ENCODE measurements at places on chromosomes 2 and 18. TPM values are rescaled to one million over a fixed set of nuclear protein-coding genes. Genes with fewer than 3 reads are reported as not detected.
A peak's percentile ranks its signal among the peaks of the same experiment; 100 is the strongest.

The GPR39 gene
- total RNA-seq, result not detected

The LRRC30 gene
- total RNA-seq, result not detected

The NOL4 gene
- total RNA-seq, result not detected

The RBKS gene
- total RNA-seq, result 2.5 TPM

The CYTIP gene
- total RNA-seq, result 130 TPM

The NIFK gene
- 102 TPM for total RNA-seq

The EPHA4 gene
- total RNA-seq, result 23.9 TPM

The IL36A gene
- total RNA-seq, result not detected

DNA sequence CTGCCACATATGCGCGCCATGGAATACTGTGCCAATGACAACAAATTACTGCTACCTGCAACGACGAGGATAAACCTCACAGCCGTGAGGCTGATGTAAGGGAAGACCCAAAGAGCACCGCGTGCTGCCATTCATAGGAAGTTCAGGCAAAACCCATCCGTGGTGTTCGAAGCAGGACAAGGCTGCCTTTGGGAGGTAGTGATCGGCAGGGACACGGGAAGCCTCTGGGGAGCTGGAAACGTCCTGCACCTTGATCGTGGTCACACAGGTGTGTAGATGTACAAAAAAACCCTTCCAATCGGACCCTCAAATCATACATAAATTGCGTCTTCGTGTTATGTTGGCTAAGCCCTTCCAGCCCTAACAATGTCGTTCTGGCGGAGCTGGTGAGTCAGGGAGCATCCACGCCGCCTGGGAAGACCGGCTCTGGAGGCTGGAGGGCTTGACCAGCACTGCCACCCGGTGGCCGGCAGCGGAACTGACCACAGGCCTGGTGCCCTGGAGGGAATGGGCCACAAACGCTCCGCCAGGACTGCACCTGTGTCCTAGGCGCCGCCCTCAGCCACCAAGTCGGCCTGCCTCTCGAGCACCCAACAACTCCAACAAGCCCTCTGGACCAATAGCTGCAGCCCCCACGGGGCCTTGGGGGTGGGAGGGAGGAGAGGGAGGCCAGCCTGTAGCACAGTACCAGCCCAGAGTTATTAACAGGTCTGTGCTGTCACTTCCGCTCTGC, 4.1 kb upstream of the NEURL3 start:
- H3K4me1 ChIP-seq, result peaks cover 25% of the 10 kb centered on the region
- DNase-seq, result peak; percentile 73
- no peak overlapping the region for H3K27ac ChIP-seq
- H3K36me3 ChIP-seq, result no peaks in the 10 kb centered on the region
- peak overlapping the region; percentile 65 for H3K4me3 ChIP-seq

DNA sequence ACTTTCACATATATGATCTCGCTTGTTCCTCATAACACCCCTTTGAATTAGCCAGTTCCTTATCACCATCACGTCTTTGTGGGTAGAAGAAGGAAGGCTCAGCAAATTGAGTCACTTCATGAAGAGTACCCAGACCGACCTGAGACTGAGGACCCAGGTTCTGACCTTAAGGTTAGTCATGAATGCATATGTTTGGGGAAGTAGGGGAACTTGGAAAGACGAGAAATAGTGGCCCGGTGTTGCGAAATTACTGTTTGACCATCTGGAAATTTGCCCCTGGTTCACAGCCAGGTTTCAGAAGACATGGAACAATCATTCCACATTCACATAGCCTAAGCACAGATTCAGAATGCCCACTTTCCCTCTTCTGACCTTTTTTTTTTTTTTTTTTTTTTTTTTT, 59.8 kb downstream of the MEIS1 start:
- H3K4me1 ChIP-seq, result no peaks in the 10 kb centered on the region
- no peaks in the 10 kb centered on the region for H3K36me3 ChIP-seq
- no peak overlapping the region for H3K4me3 ChIP-seq
- no peak overlapping the region for H3K27ac ChIP-seq

DNA sequence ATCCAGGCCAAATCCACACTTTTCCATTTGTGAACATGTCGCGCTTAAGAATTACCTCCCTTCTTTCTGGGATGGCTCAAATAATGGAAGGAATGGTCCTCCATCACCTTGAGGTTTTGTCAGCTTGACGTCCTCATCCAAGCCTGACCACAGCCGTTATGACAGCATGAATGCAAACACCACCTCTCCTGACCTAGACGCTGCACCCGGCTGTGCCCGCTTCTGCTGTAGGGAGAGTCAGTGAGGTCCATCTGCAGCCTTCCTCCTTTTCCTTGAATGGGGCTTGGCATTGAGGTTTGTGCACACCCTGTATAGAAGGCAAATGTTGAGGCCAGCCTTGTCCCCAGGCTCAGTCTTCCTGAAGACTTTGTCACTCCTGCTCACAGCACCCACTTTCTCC, 85.5 kb downstream of the TGOLN2 start:
- H3K36me3 ChIP-seq, result no peaks in the 10 kb centered on the region
- H3K4me1 ChIP-seq, result no peaks in the 10 kb centered on the region
- no peak for DNase-seq
- H3K27ac ChIP-seq, result no peak overlapping the region
- H3K4me3 ChIP-seq, result no peak overlapping the region

DNA sequence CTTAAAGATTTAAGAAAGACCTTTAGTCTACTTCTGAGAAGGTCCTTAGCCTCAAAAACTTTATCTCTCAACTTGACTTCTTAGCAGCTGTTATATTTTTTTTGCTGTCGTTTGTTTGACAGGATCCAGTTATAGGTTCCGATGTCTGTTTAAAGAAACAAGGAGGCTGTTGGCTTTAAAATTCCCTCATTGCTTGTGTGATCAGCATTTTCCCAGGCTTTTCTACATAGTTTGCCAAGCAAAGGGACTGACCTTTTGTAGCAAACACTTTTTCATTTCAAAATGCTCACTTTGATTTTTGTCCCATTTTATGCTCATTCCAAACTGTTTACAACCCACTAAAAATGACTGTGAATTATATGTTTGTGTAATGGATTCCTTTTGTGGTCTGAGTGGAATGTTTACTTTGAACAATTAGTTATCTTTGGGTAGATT, 394.9 kb downstream of the ARHGAP15 start:
- H3K36me3 ChIP-seq, result peaks cover 67% of the 10 kb centered on the region
- no peak overlapping the region for H3K27ac ChIP-seq
- H3K4me1 ChIP-seq, result peaks cover 19% of the 10 kb centered on the region
- no peak for DNase-seq
- H3K4me3 ChIP-seq, result no peak overlapping the region

- no peaks in the 10 kb centered on the region for H3K36me3 ChIP-seq
- no peak for DNase-seq
- no peak overlapping the region for H3K4me3 ChIP-seq
- H3K27ac ChIP-seq, result no peak overlapping the region
Observed at GRCh38 chr18:10398571-10398970, 55.9 kb upstream of the APCDD1 start.

- H3K27ac ChIP-seq, result no peak overlapping the region
- H3K4me1 ChIP-seq, result no peaks in the 10 kb centered on the region
Observed at GRCh38 chr2:84057917-84058560, 401.0 kb downstream of the SUCLG1 start.

GRCh38 chr2:144083211-144083610, 436.7 kb downstream of the ZEB2 start:
- H3K27me3 ChIP-seq, result no peaks in the 10 kb centered on the region
- H3K4me3 ChIP-seq, result no peak overlapping the region
- peaks cover 3% of the 10 kb centered on the region for H3K36me3 ChIP-seq
- no peak overlapping the region for H3K27ac ChIP-seq
- peaks cover 4% of the 10 kb centered on the region for H3K4me1 ChIP-seq
- DNase-seq, result no peak

DNA sequence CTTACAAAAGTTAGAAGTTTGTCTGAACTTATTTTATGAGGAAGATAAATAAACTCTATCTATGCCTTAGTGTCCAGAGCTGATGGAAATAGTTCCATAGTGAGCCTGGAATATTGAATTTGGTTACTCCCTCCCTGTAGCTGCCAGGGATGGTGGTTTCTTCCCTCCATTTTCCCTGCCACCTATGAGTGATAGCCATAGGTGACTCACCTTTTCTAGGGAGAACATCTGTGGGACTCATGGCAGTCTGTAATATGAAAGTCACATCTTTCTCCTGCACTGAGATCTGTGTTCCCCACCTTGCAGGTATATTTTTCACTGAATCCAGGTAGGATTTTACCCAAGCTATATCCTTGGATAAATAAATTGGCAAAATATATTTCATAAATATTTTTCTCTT, 148.8 kb downstream of the TPGS2 start:
- H3K36me3 ChIP-seq, result no peaks in the 10 kb centered on the region
- H3K4me3 ChIP-seq, result no peak overlapping the region
- no peak overlapping the region for H3K27ac ChIP-seq
- no peak for DNase-seq

DNA sequence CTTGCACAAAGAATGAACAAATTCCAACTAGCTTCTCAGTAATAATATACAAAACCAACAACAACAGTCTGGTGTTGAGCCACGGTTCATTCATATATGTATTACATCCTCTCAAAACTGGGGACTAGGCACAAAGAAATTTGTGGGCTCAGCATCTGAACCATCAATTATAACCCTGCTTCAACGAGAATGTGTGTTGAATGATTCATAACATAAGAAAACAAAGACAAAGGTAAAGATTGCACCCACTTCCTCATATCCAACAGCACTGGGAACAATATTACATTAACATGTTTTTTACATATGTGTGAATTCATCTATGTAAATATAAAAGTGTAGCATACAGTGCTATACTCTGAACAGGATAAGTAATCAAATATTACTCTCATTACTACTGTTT, 144.8 kb downstream of the CDH2 start:
- H3K4me1 ChIP-seq, result no peaks in the 10 kb centered on the region
- H3K27ac ChIP-seq, result no peak overlapping the region
- no peak for DNase-seq
- no peaks in the 10 kb centered on the region for H3K27me3 ChIP-seq
- no peak overlapping the region for H3K4me3 ChIP-seq

DNA sequence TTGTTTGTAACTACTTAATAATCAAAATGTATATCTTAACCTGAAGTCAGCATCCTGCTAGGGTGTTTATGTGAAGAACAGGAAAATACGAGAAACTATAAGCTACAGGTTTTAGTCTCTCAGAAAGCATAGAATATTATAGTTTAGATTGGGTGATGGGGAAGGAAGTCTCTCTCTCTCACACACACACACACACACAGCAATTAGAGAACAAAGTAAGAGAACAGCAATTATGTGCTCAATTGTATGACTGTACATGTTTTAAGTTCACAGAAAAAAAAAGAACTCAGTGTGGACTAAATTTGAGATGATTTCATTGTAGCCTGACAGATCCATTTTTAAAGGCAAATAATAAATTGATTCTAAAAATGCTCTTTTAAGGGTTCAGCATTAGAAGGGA, 94.3 kb upstream of the ZNF516 start:
- no peak overlapping the region for H3K4me3 ChIP-seq
- no peak for DNase-seq
- no peaks in the 10 kb centered on the region for H3K36me3 ChIP-seq
- no peak overlapping the region for H3K27ac ChIP-seq
- H3K4me1 ChIP-seq, result peaks cover 5% of the 10 kb centered on the region

DNA sequence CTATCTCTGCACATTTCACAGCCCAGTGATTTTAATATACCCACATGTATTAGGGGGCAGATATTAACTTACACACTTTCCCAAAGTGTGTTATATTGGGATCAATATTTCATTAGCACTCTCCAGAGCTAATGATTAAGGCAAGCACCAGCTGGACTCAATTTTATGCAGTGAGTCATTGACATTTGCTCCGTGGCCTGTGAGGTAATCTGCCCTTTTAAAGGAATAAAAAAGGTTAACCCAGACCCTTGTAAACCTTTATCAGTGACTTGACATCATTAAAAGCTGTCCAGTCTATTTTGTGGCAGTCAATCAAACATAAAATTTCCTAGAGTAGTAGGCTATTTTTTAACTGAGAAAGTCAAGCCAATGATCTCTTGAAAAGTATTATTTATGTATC, 1870.4 kb upstream of the CELF4 start:
- no peaks in the 10 kb centered on the region for H3K4me1 ChIP-seq
- no peak overlapping the region for H3K27ac ChIP-seq
- no peak overlapping the region for H3K4me3 ChIP-seq
- DNase-seq, result no peak
- no peaks in the 10 kb centered on the region for H3K36me3 ChIP-seq

DNA sequence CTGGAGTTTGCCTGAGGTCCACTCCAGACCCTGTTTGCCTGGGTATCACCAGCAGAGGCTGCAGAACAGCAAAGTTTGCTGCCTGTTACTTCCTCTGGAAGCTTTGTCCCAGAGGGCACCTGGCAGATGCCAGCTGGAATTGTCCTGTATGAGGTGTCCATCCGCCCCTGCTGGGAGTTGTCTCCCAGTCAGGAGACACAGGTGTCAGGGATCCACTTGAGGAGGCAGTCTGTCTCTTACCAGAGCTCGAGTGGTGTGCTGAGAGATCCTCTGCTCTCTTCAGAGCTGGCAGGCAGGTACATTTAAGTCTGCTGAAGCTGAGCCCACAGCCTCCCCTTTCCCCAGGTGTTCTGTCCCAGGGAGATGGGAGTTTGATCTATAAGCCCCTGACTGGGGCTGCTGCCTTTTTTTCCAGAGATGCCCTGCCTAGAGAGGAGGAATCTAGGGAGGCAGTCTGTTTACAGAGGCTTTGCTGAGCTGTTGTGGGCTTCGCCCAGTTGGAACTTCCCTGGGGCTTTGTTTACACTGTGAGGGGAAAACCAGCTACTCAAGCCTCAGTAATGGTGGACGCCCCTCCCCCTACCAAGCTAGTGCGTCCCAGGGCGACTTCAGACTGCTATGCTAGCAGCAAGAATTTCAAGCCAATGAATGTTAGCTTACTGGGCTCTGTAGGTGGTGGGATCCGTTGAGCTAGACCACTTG, 34.7 kb downstream of the TFPI start:
- no peaks in the 10 kb centered on the region for H3K27me3 ChIP-seq
- no peaks in the 10 kb centered on the region for H3K4me1 ChIP-seq
- no peak overlapping the region for H3K27ac ChIP-seq
- no peak overlapping the region for H3K4me3 ChIP-seq
- no peaks in the 10 kb centered on the region for H3K36me3 ChIP-seq
- DNase-seq, result no peak

GRCh38 chr2:201837824-201838431, 31.6 kb downstream of the CDK15 start:
- no peaks in the 10 kb centered on the region for H3K4me1 ChIP-seq
- H3K27me3 ChIP-seq, result peaks cover 6% of the 10 kb centered on the region
- no peak overlapping the region for H3K4me3 ChIP-seq
- H3K36me3 ChIP-seq, result no peaks in the 10 kb centered on the region
- no peak for DNase-seq
- H3K27ac ChIP-seq, result no peak overlapping the region

DNA sequence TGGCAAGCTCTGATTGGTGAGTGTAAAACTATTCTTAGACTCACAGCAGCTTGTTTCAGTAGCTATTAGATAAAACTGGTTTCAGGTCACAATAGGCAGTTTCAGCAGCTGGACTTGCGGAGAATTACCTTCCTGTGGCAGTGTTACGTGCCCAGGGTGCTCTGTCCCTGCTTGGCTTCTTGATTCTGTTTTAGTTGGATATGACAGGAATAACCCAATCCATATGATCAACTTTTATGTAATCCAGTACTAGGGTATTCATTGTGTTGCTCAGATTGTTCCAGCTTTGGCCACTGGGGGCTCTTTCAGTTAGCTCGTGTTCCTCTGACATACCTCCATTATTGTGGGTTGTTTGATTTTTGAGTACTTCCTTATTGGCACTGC, 43.1 kb downstream of the INPP4A start:
- peaks cover 5% of the 10 kb centered on the region for H3K36me3 ChIP-seq
- H3K4me1 ChIP-seq, result peaks cover 35% of the 10 kb centered on the region
- H3K27ac ChIP-seq, result no peak overlapping the region
